ENCODE measurements at places on chromosomes 11 and 22.
A peak's percentile ranks its signal among the peaks of the same experiment; 100 is the strongest.

DNA sequence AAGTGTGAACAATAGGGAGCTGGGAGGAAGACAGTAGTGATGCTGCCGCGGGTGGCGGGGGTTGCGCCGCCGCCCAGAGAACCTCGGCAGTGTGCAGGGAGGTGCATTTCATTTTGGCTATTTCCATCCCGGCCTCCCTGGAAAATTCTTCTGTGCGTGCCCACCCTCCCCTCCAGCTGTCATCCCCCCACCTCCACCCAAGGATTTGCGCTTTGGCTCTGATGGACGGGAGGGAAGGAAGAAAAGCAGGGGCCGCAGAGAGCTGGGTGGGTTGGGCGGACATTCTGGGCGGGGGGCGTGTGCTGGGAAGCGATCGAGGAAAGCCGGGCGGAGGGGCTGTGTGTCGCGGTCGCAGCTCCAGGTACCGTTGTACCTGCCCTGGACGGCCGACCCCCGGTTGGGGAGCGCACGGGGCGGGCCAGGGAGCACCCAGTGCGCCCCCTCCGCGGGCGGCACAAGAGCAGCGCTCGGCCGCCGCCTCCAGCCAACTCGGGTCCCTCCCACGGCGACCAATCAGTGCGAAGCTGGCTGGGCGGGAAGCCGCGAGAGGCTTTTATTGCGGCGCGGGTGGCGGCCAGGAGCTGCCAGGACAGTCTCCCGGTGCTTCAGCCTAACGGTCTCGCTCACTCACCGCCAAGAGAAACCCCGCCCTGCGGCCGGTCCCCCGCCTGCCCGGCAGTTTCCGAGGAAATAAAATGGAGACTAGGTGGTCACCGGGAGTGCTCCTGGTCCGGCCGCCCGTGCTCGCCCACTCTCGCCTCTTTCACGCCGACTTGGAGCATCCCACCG is 1.6 kb downstream of the NCAM1 start:
- DNase-seq = no peak

DNA sequence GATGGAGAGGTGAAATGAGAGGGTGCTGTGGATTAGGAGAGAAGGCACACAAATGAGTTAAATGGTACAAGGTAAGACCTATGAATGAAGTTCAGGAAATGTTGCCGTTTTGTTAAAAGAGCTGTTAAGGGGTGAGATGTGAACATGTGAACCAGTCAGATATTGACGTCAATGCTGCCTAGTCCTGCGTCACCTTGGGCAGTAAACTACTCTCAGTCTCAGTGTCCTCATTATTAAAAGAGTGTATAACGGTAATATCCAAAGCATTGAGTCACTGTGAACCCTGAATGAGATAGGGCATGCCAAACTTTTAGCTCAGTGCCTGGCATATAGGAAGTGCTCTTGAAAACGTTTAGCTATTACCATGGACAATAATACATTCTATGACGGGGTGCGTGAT is 32.4 kb upstream of the SORL1-AS1 start:
- no peak for DNase-seq

DNA sequence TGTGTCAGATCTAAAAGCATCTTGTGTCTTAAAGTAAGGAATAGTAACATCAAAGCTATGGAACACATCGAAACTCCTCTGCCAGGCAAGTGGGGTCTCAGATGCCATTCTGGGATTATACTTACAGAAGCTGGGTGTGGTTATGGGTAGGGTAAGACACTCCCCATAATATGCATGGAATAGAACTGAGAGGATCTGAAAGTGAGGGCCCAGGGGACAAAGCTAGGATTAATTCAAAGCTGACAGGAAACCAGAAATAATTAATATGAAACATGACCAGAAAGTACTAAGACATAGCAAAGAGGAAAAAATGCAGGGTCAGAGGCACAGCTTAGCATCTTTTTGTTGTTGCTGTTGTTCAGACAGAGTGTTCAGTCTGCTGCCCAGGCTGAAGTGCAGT is 40.2 kb upstream of the EED start:
- DNase-seq = no peak

GRCh38 chr11:107929611-107930200 is 1.5 kb downstream of the RAB39A start:
- no peak for DNase-seq

GRCh38 chr11:119617340-119617713 is 111.7 kb downstream of the NECTIN1 start:
- DNase-seq = no peak

DNA sequence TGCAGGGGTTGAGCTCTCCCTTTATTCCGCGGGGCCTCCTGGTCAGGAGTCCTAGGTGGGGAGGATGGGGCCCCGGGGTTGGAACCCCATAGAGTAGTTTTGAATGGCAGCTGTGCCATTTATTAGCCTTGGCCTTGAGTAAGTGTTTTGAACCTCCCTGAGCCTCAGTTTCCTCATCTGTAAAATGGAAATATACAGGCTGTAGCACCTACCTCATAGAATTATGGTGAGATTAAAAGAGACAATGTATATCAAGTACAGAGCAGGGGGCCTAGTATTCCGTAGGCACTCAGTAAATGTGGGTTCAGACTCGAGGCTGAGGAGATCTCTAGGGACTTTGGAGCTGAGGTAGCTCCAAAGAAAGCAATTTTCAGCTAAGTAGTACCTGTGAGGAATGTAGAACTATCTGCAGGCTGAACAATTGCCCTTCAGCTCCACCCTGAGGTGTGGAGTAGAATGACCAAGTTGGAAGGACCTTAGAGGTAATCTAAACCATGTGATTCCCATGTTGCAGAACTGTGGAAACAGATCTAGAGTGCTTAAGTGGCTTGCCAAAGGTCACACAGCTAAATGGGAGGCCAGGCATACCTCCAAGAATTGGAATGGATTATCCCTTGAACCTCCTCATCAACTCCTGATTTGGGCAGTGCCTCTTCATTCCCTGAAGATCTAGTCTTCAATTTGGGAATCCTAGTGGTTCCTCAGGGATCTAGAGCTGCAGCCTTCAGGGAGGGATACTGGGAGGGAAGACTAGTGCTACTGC is 682 bp downstream of the PGAP2 start:
- peak; percentile 90 for DNase-seq

DNA sequence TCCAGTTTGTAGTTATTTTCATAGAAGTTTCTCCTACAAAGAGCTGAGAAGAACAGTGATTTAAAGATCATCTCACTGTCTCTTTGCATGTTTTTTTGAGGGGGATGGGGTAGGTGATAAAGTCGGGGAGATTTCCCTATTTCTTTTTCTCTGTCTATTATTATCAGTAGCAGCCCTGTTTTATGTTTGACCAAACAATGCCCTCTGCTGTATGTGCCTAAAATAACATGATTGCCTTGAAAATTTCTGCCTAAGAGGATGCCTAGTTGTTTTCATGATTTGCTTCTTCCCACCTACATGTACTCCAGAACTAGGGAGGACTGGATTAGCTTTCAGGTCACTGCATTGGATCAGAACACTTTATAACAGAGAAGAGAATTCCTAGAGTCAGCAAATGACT is 1330.2 kb downstream of the LRRC4C start:
- peak; percentile 72 for DNase-seq

DNA sequence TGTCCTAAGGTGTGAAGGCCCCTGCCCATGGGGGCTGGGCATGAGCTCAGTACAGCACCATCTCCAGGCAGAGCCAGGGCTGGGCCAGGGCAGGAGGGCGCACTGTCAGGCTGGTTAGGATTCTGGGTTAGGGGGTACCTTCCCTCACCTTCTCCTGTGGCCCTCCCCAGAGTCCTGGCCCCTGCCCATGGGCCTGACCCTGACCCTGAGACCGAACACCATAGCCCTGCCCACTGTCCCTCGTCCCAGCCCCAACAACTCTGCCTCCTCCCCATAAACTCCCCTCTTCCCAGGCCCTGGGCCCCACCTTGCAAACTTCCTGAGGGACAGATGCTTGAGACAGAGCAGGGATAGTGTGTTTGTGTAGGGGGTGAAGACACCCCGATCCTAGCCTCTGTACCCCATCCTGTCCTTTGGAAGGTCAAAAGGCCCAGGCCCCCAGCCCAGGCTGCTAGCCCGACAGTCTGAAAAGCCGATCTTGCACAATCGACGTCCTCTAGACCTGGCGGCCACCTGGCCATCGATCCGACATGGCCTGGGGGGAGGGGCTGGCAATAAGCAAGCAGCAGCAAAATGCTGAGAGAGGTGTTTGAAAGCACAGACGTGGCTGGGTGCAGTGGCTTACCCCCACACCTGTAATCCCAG is 2.7 kb upstream of the TMPRSS6 start:
- DNase-seq = no peak

DNA sequence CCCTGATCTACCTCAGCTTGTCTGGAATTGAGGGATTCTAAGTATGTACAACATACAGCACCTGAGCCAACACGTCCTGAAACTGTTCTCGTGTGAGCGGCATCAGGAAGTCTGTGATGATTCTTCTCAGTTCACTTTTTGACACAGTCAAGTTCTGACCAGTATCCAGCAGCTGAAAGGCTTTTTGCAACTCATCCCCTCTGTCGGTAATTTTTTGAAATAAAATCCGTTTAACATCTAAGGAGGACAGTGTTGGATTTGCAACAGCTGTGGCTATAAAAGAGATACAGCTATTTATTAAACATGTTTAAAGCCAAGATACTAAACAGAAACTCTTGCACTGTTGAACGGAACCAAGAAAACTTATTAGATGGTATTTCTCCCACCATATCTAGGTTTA is 39.3 kb downstream of the EFCAB6 start:
- no peak for DNase-seq

GRCh38 chr22:43342347-43343261 is 568 bp downstream of the SCUBE1 start:
- no peak for DNase-seq

- no peak for DNase-seq
Measured at GRCh38 chr11:78946945-78947902, 372.6 kb upstream of the NARS2 start.

- DNase-seq = no peak
Measured at GRCh38 chr22:40749829-40750228, 69.3 kb downstream of the SLC25A17 start.

DNA sequence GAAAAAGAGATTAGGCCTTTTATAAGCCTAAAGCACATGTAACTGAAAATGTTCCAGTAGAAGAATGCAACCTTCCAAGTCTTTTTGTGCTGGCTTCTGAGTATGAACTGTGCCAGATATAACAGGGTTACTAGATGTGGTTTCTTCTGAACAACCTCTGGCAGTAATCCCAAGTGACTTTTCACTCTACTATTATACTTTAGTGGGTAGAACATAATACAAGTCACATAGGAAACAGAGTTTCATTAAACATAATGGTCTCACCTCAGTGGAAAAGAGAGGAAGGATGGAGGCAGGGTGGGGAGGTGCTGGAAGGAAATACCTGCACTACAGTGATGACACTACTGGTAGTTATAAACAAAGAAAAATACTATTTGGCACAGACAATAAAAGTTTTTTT is 81.3 kb downstream of the PHF21A start:
- no peak for DNase-seq

DNA sequence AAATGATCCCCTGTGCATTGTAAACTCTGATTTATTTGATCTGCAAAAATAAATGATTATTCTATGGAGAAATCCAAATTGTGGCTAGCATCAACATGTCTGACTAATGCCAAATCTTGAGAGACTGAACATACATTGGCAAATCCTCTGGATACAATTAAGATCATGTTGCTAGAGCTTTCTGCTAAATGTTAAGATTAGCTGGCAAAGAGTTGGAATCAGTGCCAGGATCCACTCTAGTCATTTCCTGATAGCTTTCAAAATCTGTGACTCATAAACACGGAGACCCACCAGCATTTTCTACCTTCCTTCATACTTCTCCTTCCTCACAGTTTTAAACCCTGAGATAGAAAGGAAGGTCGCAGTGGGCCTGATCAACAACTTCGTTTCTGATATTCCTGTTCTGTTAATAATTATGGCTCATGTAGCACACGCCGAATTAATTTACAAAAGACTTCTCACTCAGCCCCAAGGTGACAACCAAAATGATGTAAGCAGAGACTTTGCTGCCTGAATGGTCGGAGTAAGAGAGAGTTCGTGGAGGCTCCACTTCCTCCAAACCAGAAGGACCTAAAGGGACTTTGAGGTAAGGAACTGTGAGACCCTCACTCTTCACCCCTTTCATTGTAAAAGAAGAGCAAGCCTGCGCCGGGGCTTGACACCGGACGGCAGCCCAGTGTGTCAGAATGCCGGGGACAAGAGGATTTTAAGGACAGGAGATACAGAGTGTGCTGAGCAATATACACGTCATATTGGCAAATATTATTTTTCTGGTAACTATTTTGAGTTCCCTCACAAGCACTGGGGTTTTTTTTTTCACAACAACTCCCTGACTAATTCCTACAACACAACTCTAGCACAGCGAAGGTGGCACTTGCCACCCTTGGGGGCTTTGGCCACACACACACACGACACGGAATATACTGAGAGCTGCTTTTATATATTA is 42.0 kb downstream of the SERPINH1 start:
- no peak for DNase-seq

- DNase-seq = no peak
Measured at GRCh38 chr11:92098172-92098571, 126.4 kb upstream of the FAT3 start.

DNA sequence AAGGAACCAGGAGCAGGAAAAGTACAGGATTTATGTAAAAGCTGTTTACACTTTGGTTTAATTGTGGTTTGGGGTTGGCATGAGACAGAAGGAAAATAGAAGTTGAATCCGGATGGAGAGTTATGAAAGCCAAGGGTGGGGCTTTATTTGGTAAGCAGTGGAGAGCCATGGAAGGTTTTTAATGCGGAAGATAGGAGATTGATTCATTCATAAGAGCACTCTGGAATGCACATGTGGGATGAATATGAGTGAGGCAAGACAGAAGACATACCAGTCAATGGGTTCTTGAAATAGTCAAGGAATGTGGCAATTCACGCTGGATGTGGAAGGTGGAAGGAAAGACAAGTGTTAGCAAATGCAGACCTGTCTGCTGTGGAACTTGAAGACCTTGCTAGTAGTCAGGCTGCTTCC is 9.3 kb upstream of the GLB1L3 start:
- peak; percentile 30 for DNase-seq

DNA sequence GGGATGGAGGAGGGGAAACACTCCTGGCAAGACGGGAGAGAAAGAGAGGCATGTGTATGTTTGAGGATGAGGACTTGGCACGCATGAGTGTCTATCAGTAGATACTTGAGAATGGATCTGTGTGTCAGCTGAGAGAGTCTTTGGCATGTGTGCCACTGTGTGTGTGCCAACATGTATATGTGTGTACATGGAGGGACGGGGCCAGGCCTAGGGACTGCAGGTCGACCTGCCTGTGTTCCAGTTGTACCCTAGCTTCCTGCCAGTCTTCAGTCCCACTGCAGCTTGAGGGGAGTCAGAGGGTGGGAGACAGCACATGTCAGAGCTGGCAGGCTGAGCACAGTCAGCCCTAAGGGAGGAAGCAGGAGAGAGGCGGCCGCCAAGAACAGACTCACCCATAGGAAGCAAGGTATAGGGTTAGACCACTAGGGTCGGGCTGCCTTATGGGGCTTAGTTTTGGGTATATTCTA is 5.6 kb downstream of the CLCF1 start:
- no peak for DNase-seq

GRCh38 chr11:108592591-108593213 is 866 bp downstream of the EXPH5 start:
- no peak for DNase-seq

DNA sequence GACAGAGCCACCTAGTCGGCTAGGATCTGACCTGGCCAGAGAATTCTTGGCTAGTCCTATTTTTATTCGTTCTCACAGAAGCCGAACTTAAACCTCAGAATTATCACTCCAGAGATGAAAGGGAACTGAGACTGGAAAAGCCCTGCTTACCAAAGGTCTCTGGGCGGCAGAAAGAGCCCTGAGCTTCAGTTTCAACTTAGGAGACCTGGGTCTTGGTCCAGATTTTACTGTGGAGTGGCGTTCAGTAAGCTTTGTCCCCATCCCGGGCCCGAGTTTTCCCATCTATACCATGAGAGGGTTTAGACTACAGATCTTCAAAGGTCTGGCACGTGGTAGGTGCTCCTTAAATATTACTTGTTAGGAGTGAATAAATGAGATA is 516 bp downstream of the NEU3 start:
- no peak for DNase-seq
